ENCODE measurements at places on chromosomes 4 and X. TPM values are rescaled to one million over a fixed set of nuclear protein-coding genes. Genes with fewer than 3 reads are reported as not detected.

GRCh38 chr4:67234296-67234695, 311.0 kb downstream of the CENPC start:
- DNase-seq: peak; percentile 7

- peak; percentile 35 for DNase-seq
These were observed 973 bp downstream of the ADAMTS3 start for GRCh38 chr4:72567821-72568675.

Gene FRG2
- not detected for total RNA-seq

Gene ZNF630
- total RNA-seq: 3.5 TPM

Gene PARM1
- not detected for total RNA-seq

Gene TMSB15C
- 4.2 TPM for total RNA-seq

Gene DIPK2B
- not detected for total RNA-seq

Gene NLGN3
- total RNA-seq: 0.22 TPM

Gene PCDH11X
- not detected for total RNA-seq
